ENCODE measurements at places on chromosomes 7 and 10.

GRCh38 chr7:40986351-40986873 lies 716.5 kb downstream of the INHBA start:
- DNase-seq, result no peak

DNA sequence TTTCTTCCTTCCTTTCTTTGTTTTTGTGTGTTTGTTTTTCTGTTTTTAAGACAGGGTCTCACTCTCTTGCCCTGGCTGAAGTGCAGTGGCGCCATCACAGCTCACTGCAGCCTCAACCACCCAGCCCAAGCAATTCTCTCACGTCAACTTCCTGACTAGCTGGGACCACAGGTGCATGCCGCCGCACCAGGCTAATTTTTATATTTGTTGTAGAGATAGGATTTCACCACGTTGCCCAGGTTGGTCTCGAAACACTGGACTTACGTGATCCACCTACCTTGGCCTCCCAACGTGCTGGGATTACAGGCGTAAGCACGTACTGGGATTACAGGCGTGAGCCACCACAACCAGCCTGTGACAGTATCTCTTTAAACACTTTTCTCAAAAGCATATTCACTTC lies 120.7 kb downstream of the DKK1 start:
- DNase-seq, result no peak

DNA sequence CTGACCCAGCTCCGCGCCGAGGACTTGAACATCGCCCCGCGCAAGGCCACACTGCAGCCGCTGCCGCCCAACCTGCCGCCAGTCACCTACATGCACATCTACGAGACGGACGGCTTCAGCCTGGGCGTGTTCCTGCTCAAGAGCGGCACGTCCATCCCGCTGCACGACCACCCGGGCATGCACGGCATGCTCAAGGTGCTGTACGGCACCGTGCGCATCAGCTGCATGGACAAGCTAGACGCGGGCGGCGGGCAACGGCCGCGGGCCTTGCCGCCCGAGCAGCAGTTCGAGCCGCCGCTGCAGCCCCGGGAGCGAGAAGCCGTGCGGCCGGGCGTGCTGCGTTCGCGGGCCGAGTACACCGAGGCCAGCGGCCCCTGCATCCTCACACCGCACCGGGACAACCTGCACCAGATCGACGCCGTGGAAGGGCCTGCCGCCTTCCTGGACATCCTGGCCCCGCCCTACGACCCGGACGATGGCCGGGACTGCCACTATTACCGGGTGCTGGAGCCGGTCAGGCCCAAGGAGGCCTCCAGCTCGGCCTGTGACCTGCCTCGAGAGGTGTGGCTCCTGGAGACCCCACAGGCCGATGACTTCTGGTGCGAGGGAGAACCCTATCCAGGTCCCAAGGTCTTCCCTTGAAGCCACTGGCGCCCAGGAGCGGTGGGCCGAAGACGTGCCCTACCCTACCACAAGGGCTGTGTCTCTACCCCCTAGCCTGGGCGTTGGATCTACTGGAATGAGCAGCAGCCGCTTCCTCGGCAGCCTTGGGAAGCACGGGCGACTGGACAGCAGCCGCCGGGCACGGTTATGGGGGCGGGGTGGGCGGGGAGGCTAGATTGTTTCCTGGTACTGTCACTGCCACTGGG lies 945 bp downstream of the ADO start:
- DNase-seq, result no peak

DNA sequence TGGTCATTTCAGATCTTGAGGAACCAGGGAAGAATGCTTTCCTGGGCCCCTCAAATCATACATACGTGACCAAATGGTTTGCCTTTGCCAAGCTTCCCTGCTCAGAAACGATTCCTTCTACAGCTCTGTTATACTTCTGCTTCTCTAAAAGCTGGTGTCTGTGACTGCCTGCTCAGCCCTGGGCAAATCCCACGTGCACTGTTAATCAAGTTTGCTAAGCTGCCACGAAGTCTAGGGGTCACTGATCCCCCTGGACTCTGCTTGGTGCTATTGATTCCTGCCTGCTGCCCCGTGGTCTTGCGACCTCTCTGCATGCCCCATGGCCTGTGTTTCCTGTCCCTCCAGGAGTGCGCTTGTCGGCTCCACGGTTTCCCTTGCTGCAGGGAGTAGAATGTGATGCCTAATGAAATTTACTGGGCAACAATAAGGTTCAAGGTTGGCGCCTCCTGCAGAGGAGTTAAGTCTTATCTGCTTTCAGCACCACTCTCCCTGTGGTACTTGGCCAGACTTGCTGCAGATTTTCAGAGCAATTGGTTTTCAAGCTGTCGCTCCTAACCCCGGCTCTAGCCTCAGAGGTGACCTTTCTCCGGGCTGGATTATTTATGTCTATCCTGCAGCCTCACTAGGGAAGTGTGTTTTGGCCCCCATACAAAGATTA lies 201.6 kb upstream of the FZD8 start:
- DNase-seq, result no peak

GRCh38 chr10:29479081-29479925 lies 155.5 kb downstream of the SVIL start:
- DNase-seq, result no peak

DNA sequence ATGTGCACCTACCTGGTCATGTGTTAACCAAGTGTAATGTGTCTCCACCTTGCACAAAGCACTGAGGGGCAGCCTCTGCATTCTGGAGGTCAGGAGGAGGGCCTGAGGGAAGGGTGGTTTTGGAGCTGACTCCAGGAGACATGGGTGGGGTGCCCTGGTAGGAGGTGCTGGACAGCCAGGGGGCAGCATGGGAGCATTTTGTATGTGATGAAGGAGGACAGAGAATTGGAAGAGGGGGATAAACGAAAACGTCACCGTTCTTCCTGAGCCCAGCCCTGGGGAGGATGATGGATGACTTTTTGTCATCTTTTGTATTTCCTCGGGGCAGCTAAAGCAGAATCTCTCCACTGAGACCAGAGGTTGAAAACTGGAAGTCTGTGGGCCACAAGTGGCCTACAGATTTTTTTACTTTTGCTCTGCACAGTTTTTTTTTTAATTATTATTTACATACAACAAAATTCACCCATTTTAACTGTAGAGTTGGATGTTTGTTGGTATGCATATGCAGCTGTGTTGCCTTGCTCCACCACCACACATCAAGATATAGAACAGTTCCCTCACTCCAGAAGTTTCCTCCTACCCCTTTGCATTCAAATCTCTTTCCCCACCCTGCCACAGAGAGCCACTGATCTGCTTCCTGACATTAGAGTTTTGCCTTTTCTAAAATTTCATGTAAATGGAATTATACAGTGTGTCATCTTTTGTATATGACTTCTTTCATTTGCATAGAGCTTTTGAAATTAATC lies 242.5 kb downstream of the VTI1A start:
- DNase-seq, result no peak

DNA sequence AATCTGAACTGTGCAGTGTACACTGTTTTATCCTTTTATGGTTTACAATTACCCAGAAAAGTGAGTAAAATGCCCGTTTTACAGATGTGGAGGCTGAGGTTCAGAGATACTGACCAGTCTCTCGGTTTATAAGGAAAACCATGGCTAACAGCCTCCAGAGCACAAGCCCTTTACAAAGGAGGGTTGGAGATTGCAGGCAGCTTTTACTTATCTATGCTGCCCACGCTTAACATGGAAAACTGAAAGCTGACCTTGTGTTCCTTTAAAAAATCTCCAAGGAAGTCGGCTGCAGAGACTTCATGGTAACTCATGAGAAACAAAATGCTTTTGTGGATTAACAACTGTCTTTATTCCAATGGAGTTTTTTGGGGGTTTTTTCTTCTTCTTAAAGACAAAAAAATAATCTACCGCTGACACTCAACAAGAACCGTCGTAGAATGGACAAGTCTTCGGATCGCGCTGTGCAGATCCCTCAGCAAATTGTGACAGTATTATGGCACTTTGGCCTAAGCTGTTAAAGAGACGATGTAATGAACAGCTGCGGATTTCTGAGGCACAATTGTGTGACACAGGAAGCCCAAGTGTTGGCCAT lies 654 bp upstream of the SLF2 start:
- no peak for DNase-seq

- DNase-seq, result no peak
These were observed 277.1 kb upstream of the POM121L12 start for GRCh38 chr7:52758356-52758755.

GRCh38 chr7:136139417-136139816 lies 162.3 kb upstream of the MTPN start:
- no peak for DNase-seq

DNA sequence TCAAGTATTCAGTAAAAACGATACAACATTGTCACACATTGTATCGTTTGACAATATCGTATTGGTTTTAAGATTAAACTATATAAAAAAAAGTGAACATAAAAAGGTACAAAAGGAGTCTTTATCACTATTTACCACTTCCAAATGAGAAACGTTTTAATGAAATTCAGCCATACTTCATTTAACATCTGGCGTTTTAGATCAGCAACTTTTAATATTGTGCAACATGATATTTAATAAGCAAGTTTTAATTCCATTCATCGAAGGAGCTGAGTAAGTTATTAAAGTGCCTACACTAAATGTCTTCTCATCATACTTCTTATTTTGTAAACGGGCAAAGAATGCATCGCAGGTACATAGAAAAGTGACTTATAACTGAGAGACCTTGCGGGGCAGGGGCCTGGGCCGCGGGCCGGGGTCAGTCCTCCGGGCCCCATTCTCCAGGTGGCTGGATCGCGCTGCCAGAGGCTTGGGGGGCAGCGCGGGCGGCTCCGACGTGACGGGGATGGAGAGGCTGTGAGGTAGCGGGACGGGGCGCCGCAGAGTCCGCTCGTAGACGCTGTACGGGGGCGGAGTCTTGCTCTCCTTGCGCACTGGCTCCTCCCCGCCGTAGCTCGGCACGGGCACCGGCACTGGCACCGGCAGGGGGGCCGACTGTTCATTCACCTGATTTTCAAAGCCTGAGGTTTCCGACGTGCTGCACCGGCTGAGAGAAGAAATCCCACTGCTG lies 165.8 kb upstream of the IMMP2L start:
- DNase-seq, result no peak

DNA sequence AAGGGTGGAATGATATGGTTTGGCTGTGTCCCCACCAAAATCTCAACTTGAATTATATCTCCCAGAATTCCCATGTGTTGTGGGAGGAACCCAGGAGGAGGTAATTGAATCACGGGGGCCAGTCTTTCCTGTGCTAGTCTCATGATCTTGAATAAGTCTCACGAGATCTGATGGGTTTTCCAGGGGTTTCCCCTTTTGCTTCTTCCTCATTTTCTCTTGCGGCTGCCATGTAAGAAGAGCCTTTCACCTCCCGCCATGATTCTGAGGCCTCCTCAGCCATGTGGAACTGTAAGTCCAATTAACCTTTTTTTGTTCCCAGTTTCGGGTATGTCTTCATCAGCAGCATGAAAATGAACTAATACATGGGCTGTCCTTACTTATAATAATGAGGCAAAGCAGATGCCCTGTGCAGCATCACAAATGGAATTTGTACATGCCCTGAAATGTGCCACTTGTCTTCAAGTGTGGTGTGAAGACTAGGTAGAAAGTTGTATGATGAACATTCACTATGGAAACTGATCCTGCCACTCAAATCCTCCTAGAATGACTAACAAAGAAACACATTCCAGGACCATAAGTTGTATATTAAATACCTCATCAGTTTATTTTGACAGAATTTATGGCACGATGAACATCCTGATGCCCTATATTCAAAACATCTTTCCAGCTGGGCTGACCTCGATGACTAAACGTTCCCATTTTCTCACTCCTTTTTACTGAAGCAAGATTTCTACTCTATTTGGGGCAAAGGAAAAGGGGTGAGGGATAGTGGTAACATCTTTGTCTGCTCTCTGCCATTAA lies 122.8 kb upstream of the CTTNBP2 start:
- DNase-seq, result no peak

GRCh38 chr7:38428041-38428440 lies 154.6 kb upstream of the TARP start:
- no peak for DNase-seq

DNA sequence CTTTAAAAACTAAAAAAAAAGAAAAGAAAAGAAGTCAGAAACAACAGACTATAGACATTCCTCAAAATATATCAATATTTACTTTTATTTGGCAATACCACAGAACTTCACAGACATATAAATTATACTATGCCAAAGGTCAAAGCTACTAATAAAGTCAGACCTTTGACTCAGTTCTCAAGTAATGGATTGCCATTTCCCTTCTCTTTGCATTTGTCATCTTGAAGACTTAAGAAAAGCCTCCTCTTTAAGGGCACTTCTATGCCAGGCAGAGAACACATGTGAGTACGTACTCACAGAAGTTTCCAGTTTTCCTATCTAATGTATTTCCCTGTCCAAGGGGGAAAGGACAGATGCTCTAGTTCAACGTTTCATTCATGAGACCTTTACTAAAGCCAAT lies 37.6 kb downstream of the TNPO3 start:
- DNase-seq, result no peak

DNA sequence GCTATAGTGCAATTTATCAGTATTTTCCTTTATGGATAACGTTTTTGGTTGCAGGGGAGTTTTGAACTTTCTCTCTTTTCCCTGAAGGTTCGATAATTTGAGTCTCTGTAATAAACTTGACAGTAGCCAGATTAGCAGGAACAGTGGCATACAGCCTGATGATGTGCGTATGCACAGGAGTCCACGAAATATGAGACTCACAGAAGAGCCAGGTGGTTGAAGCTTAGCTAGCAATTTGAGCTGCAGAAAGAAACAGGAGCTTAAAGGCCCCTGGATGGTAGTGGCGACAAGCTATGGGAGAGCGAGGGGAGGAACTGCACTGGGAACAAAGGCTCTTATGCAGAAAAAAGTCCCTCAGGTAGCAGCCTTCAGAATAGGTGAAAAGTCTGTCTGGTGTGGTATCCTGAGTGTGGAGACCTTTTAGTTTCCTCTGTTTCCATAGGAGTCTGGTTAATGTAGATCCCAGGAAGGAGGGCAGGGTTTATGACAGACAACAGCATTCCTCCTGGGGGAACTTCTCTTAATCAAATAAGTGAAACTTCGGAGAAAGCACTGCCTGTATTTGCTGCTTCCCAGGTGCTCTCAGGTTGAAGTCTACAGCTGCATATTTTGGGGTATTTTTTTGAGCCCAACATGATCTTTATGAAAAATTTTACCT lies 32.7 kb downstream of the FANK1 start:
- no peak for DNase-seq

GRCh38 chr10:38102880-38103279 lies 8.7 kb downstream of the ZNF37A start:
- no peak for DNase-seq

- DNase-seq, result no peak
These were observed 99.6 kb downstream of the SVIL start for GRCh38 chr10:29535012-29535777.

DNA sequence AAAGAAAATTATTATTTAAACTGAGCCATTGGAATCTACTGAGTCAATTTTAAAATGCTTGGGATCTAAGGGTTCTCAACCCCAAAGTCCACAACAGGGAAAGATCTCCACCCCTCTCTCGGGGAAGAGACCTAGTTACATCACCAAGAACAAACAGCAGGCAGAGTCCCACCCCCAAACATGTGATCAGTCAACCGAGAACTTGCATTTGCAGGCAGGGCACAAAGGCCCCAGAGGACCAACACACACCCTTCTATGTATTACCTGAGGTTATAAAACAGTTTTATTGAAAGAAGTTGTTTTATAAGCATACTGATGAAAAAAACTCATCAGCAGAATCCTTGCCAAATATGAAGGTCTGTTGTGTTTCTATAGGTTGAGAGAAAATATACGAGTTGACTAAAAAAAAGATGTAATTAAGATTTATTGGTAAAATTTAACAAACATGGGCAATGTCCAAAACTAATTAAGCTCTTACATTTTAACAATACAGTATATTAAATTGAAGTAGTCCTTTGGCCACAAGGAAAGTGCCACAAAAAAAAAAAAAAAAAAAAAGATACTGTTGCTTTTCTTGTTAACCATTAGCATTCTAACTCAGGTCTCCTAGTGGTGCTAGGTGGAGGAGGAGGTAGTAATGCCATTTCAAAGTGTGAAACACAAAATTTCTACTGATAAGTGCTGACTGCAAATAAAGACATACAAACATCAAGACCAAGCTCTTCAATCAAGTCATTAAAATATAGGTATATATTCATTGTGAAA lies 975 bp upstream of the USP54 start:
- no peak for DNase-seq
